ENCODE measurements at places on chromosomes 7 and 10.
A peak's percentile ranks its signal among the peaks of the same experiment; 100 is the strongest.

DNA sequence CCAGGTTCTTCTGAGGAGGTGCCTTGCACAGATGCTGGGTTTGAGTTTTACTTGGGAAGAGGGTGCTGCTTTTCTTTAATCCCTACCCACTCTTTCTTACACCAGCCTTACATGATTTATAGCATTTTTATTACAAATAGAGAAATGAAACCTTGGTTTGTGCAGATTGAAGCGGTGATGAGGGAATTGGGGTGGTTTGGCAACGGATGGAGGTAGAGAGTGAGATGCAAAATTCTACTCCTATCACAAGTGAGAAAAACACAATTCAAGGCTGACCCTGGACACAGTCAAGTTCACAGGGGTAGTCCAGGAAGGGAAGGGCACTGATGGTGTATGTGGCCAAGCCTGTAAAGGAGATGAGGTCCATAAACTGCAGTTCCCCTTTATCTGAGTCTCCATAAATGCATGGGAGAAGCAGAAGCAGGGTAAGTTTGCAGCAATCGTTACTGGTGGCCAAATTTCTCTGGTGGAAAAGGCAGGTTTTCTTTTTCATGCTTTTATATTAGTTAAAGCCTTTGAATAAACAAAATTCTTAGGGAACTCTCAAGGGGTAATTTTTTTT lies 214.3 kb downstream of the JAZF1 start:
- no peak for DNase-seq

DNA sequence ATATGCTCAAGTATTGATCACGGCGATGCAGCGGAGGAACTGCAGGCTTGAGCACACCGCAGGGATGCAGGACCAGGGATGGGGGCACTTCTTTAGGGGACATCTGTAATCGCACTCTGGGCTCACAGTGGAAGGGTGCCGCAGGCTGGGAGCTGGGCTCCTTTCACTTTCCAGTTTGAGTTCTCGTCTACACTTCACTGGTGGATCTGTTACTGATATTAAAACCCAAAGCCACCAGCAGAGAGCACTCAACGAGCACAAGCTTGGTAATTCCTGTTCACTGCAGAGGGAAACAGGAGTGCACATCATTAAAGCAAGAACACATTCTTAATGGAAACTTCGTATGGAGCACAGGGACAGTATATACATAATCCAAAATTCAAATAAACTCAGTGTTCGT lies 91.3 kb downstream of the PARD3 start:
- DNase-seq: peak; percentile 79

DNA sequence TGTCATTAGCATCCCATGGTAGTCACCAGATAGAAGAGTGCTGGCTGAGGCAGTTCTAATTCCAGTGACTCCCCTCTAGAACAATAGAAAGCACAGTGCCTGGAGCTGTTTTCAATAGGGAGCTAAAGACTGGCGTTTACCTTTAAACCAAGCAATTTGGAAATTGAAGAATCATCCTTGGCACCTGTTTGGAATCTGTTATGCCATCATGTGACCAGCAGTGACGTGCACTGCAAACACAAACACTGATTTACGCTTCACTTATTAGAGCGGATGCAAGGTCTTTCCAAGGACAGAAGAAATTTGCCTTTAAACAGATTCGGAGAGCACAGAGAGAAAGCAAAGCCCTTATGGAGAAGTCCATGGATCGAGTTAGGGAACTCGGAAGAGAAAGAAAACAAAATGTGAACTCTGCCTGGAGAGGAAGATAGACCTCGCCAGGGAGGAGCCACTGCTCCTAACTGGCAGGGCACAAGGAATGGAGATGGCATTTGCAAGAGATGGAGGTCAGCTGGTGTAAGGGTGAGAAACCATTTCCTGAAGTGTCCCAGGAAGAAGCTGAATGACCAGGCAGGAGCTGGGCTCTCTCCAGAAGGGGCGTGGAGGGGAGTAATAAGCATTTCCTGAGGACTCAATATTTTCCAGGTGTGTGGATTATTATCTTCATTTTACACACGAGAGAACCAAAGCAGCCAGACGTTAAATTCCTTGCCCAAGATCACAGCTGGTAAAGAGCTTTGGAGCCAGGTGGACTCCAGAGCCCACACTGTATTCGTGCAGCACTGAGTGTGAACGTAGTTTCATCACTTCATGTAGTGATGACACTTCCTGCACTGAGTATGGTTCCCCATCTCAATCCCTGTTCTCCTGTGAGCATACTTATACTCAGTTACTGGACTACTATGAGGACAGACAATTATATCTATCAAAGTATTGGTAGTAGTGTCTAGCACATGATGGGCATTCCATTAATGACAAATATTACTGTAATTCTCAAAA lies 97.7 kb downstream of the CUBN start:
- no peak for DNase-seq

DNA sequence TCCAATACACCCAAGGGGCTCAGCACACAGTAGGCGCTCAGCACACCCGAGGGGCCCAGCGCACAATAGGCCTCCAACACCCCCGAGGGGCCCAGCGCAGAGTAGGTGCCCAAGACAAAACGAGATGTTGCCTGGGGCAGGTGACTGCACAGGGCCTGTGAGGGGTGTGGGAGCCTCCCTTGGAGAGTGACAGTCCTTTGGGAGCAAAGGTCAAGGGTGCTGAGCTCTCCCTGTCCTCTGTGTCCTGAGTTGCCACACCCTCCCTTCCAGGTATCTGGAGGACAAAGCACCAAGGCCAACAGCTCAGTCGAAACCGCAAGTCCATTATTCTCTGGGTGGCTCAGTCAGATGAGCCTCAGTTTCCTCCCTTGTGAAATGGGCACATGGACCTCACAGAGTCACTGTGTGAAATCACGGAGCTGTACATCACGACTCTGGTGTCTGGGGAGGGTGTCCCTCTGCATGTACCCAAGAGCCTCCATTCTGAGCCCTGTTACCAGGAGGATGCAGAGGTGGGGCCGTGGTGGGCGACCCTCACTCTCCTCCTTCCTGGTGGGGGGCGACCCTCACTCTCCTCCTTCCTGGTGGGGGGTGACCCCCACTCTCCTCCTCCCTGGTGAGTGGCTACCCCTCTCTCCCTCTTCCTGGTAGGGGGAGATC lies 81.3 kb downstream of the FOXL3 start:
- DNase-seq: no peak

- DNase-seq: no peak
These were observed 449.3 kb downstream of the CNTNAP2 start for GRCh38 chr7:146565872-146566271.

- peak; percentile 16 for DNase-seq
These were observed 11.3 kb upstream of the PHYH start for GRCh38 chr10:13311177-13311575.

DNA sequence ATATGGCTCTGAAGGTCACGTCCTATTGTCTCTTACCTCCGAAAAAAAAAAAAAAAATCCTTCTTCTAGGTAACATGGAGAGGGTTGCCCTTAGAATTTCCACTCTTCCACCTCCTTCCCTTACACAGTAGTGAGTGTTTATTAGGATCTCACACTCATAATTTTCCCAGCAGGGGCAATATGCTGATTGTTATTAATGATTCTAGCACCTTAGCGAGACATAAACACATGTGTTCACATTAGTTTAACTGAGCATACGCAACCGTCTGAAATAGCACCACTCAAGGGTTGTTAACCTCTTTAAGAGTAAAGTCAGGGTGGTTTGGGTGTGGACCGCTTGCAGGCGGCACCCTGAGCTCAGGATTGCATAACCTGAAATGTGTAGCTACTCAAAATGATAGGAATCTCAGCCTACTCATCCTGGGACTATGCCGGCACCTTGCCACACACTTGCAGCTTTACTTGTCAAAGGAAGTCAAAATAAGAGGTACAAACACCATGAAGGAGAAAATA lies 52.2 kb downstream of the CPEB3 start:
- DNase-seq: peak; percentile 86

- no peak for DNase-seq
These were observed 17.9 kb downstream of the PFKFB3 start for GRCh38 chr10:6220418-6221191.

DNA sequence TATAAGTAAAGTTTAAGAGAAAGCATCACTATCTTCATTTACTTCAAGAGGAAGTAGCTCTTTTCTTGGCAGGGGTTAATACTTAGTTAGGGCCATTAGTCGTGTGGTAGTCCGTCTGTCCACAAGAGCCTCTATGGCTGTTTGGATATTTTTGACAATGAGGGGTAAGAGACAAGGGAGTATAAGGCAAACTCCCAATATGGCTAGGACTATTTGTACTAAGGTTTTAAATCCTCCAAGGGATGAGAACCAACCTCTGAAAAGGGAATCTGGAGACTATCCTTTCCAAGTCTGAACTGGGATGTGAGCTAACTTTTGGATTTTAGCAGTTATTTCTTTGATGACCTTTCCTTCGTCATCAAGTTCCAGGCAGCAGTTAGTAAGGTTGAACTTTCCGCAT lies at the start of gene ZNF117:
ZNF117 (minus strand) TSS at position 101 of the 400 bp plus-strand sequence.
- DNase-seq: no peak

DNA sequence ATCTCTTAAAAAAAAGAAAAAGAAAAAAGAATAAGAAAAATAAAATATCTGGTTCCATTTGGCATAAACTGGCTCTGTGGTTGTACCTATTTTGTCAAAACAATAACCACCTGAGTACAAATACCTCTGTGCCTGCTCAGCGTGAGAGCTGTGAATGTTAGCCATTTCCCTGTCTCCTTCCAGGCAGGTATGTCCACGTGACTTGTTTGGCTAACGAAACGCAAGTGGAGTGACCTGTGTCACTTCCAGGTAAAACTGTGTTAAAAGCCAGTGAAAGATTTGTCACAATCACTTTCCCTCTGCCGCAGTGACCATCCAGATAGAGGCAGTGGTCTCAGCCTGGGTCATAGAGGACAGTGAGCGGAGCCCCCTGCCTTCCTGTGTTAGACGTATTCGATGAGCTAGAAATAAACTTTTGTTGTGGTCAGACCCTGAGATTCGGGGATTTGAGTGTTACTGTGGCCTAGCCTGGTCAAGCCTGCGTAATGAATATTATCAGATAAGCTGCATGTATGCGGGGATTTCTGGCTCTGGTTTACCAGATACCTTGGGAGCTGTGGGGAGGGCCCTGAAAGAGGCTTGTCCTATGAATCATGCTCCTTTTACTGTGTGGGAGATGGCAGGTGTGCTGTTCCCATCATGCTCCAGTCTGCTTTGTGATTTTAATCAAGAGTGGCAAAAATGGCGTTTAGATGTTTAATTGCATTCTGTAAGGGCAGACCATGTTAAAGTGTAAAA lies 3.8 kb downstream of the PTER start:
- no peak for DNase-seq

DNA sequence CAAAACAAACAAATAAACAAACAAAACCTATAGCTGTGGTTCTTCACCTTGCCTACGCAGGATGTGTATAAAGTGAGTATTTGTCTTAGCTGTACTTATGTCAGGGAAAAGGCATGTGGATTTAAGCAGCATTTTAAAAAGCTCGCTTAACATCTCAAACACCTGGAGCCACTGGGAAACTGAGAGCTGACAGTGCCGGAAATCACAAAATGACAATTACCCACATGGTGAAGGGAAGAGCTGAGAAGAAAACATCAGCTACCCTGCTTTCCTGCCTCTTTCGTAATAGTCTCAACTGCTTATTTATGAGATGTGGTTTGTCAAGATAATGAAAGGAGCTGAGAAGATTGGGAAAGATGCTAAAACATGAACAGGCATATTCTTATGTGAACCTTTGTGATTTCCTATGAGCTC lies 31.1 kb upstream of the MSMB start:
- no peak for DNase-seq

- peak; percentile 54 for DNase-seq
These were observed 12.3 kb downstream of the STAMBPL1 start for GRCh38 chr10:88892222-88892967.

- no peak for DNase-seq
These were observed 30.6 kb downstream of the IQCE start for GRCh38 chr7:2589341-2589740.

DNA sequence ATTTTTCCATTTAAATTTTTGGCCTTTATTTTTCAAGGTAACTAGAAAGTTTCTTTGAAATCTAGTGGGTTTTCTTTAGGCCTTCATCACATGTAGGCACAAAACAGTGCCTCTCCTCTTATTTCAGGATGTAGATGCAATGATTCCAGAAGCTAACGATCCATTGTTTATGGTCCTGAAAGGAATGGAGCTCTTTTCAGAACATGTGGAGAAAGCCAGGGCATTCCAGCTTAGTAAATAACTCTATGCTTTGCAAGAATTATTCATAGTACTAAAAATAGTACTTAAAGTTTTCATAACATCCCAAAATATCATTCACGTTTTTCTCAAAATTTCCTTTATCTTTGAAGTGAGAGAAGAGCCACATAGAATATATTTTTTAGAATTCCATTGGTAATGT lies 91.3 kb downstream of the DYNC1I1 start:
- peak; percentile 10 for DNase-seq

GRCh38 chr10:34869135-34869836 lies 54.2 kb upstream of the PARD3 start:
- DNase-seq: no peak
